Placental epithelial cell (primary cell): ENCODE measurements at places on chromosomes 3 and 15. TPM values are rescaled to one million over a fixed set of nuclear protein-coding genes. Genes with fewer than 3 reads are reported as not detected.

Gene GPR27
- total RNA-seq = 0.33 TPM in 1 of 2 replicates, not detected in the other

Gene SQOR
- 1.6 and 3.9 TPM in 2 replicates for total RNA-seq

Gene ZBED2
- 95.4 and 126 TPM in 2 replicates for total RNA-seq

Gene CKMT1A
- 1.6 and 2.3 TPM in 2 replicates for total RNA-seq

Gene CGNL1
- under 0.01 and 0.33 TPM in 2 replicates for total RNA-seq

Gene RBP2
- not detected in 2 replicates for total RNA-seq
